Karpas-422 (cell line): ENCODE measurements at places on chromosomes 12 and 14. TPM values are rescaled to one million over a fixed set of nuclear protein-coding genes. Genes with fewer than 3 reads are reported as not detected.

The GPRC5D gene
- total RNA-seq: not detected in 2 replicates

The OAS3 gene
- 6.3 and 7.9 TPM in 2 replicates for total RNA-seq

The POLE2 gene
- total RNA-seq: 21.0 and 51.0 TPM in 2 replicates

The ADCY6 gene
- not detected in 2 replicates for total RNA-seq

The OASL gene
- total RNA-seq: 0.69 and 1.4 TPM in 2 replicates

The RBM23 gene
- total RNA-seq: 67.7 and 79.1 TPM in 2 replicates

The COL2A1 gene
- total RNA-seq: not detected in 2 replicates

DNA sequence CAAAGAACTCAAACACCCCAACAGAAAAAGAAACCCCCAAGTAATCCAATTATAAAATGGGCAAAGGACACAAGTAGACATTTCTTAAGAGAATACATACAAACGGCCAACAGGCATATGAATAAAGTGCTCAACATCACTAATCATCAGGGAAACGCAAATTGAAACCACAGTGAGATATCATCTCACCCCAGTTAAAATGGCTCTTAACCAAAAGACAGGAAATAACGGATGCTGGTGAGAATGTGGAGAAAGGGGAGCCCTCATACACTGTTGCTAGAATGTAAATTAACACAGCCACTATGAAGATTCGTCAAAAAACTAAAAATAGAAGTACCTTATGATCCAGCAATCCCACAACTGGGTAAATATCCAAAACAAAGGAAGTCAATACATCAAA, 52.4 kb downstream of the CLMN start:
- DNase-seq: peak; percentile 81
- peak overlapping the region; percentile 56; the same call in 1 of the 2 replicates for H3K4me3 ChIP-seq
- H3K4me1 ChIP-seq: peaks cover 99% of the 10 kb centered on the region
- H3K36me3 ChIP-seq: no peaks in the 10 kb centered on the region
- H3K27me3 ChIP-seq: no peaks in the 10 kb centered on the region

GRCh38 chr12:76383988-76384387, 35.8 kb upstream of the BBS10 start:
- no peak overlapping the region for H3K4me3 ChIP-seq
- H3K36me3 ChIP-seq: peaks cover 44% of the 10 kb centered on the region
- H3K27me3 ChIP-seq: no peaks in the 10 kb centered on the region
- no peak for DNase-seq
- H3K27ac ChIP-seq: no peak overlapping the region
- H3K4me1 ChIP-seq: no peaks in the 10 kb centered on the region

DNA sequence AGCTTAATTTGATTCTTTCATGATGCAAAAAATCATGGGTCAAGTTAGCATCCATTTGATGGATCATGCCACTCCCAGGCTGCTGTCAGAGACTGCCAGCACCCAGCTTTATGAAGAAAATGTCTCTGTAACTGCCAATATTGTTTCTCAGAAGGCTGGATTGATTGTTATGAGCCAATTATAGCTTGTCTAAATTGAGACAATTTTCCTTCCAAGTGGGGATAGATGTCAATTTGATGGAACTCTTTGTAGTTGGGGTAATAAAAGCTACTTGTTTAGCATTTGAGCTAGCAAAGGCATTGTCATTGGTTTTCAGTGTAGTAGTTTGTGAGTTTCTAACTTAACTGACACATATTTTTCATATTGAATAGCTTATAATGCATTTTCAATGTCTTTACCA, 82.1 kb upstream of the DACT1 start:
- H3K4me3 ChIP-seq: no peak overlapping the region
- H3K27me3 ChIP-seq: no peaks in the 10 kb centered on the region
- H3K4me1 ChIP-seq: no peaks in the 10 kb centered on the region
- no peaks in the 10 kb centered on the region for H3K36me3 ChIP-seq
- no peak overlapping the region for H3K27ac ChIP-seq
- DNase-seq: no peak

GRCh38 chr12:94416613-94417012, 43.1 kb downstream of the CEP83 start:
- H3K4me3 ChIP-seq: no peak overlapping the region
- peaks cover 3% of the 10 kb centered on the region; the same call in 1 of the 2 replicates for H3K36me3 ChIP-seq
- peaks cover 22% of the 10 kb centered on the region for H3K4me1 ChIP-seq
- peak overlapping the region; percentile 24; the same call in 1 of the 2 replicates for H3K27ac ChIP-seq
- no peak for DNase-seq
- H3K27me3 ChIP-seq: no peaks in the 10 kb centered on the region

DNA sequence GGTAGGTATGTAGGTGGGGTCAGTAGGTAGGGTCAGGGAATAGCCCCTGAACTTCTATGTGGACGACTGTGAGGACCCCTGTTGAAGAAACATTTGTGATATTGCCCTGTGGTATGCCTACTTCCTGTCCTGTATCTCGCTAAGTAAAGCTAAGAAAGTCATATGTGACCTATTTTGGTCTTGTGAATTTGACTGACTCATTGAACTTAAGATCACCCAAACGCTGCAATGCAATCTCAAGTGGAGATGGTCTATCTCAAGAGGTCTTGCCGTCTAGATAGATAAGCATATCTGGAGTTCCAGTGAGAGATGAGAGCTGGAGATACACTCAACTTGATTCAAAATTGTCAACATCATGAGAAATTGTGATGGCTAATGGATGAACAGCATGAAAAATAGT, 73.8 kb downstream of the TRAFD1 start:
- no peak overlapping the region for H3K27ac ChIP-seq
- peaks cover 22% of the 10 kb centered on the region for H3K36me3 ChIP-seq
- H3K4me3 ChIP-seq: no peak overlapping the region
- no peaks in the 10 kb centered on the region for H3K27me3 ChIP-seq
- no peak for DNase-seq
- H3K4me1 ChIP-seq: no peaks in the 10 kb centered on the region

GRCh38 chr14:100424504-100425428, 101.6 kb downstream of the SLC25A47 start:
- no peak overlapping the region for H3K27ac ChIP-seq
- no peak overlapping the region for H3K4me3 ChIP-seq
- H3K36me3 ChIP-seq: no peaks in the 10 kb centered on the region
- H3K27me3 ChIP-seq: no peaks in the 10 kb centered on the region

GRCh38 chr12:60123557-60123956, 527.7 kb downstream of the SLC16A7 start:
- DNase-seq: no peak
- no peak overlapping the region for H3K4me3 ChIP-seq
- no peak overlapping the region for H3K27ac ChIP-seq
- H3K36me3 ChIP-seq: no peaks in the 10 kb centered on the region
- peaks cover 12% of the 10 kb centered on the region for H3K4me1 ChIP-seq
- H3K27me3 ChIP-seq: no peaks in the 10 kb centered on the region

DNA sequence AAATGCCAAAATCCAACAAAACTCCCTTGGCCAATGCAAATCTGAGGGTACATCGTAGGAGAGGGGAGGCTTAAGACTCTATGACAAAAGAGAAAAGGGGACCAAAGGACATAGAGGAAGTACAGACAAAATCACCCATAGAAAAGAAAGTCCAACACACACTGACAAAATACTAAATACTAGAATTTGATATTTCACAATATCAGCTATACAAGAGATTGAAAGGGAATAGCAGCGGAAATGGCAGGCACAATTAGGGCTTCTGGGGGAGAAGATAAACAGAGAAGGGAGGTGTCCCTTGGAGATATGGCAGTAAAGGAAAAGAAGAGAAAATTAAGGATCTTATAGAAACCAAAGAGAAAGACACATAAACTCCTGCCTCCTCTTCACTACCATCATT, 29.0 kb downstream of the ATP2B1 start:
- no peak overlapping the region for H3K27ac ChIP-seq
- H3K27me3 ChIP-seq: no peaks in the 10 kb centered on the region

- no peak overlapping the region for H3K4me3 ChIP-seq
- DNase-seq: no peak
- no peak overlapping the region for H3K27ac ChIP-seq
- H3K27me3 ChIP-seq: no peaks in the 10 kb centered on the region
These were observed 31.9 kb downstream of the RBM19 start for GRCh38 chr12:113934060-113934814.

DNA sequence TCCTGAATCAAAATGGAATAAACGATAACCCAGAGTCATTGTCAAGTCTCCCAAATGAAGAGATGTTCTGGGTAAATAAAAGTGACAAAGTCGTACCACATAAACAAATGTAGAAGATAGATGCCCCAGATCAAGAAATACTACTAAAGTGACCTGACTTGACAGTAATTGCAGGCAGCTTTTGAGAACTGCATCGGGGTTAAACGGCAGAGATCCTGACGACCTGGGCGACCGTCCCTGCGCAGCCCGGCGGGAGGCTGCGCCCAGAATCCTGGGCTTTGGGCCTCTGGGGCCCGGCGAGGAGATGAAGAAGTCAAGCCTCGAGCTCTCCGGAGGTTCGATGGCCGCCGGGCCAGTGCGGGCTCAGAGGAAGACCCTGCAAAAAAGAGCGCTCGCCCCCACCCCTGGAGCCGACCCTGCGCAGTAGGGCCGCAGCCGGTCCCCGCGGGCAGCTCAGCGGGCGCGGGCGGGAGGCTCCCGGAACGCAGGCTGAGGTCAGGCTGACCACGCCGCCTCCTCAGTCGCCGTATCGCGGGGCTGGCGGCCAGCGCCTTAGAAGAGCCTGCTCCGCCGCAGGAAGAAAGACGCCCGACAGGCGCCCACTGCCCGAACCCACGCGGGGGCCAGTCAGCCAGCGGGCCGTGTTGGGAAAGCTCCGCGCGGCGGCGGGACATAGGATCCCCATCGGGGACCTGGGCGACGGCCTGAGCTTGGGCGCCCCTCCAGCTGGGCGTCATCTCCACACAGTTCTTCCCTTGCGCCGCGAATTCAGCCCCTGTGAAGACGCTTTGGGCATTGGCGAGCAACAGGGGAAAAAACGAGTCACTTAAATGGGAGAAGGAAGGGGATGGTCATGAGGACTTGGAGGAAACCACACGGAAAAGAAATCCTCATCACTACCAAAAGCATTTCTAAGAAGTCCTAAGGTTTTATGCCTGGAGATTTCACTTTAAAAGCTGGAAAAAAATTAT, 16.0 kb downstream of the NKX2-1 start:
- H3K36me3 ChIP-seq: no peaks in the 10 kb centered on the region
- H3K4me1 ChIP-seq: no peaks in the 10 kb centered on the region
- H3K4me3 ChIP-seq: no peak overlapping the region
- H3K27ac ChIP-seq: no peak overlapping the region

DNA sequence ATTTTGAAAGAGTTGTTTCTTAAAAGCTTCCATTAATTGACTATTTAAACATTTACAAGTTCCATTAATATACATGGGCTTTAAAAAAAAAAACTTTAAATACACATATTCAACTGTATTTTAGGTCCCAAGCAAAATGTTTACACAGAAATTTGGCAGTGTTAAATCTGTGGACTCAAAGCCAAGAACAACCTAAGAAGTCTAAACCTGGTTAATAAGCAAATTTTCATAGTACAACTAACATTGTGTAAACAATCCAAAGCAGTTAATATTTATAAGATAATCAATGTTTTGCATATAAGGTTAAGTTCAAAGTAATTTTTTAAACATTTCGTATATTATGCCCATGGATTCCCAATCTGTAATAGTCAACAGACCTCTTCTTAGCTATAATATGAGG, 77.0 kb downstream of the EPS8 start:
- DNase-seq: no peak
- H3K27ac ChIP-seq: no peak overlapping the region
- no peaks in the 10 kb centered on the region for H3K36me3 ChIP-seq
- no peak overlapping the region for H3K4me3 ChIP-seq

DNA sequence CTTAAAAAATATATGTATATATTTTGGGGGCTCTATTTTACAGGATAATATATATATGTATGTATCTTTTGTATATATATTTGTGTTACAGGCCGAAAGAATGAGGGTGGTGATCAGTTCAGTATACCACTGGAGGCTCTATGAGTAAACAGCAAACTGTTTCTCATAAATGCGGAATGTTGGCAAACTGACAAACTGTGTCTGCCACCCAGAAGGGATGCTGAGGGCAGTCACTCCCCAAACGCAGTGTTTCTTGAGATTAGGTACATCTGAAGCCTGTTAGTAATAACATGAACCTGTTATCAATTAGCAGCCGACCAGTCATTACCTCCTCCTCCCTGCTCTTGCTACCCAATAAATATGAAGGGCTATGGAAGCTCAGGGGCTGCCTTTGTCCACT, 20.8 kb downstream of the TNFAIP2 start:
- H3K27me3 ChIP-seq: no peaks in the 10 kb centered on the region
- no peak overlapping the region for H3K27ac ChIP-seq
- H3K4me3 ChIP-seq: no peak overlapping the region
- no peak for DNase-seq
- H3K4me1 ChIP-seq: peaks cover 23% of the 10 kb centered on the region

DNA sequence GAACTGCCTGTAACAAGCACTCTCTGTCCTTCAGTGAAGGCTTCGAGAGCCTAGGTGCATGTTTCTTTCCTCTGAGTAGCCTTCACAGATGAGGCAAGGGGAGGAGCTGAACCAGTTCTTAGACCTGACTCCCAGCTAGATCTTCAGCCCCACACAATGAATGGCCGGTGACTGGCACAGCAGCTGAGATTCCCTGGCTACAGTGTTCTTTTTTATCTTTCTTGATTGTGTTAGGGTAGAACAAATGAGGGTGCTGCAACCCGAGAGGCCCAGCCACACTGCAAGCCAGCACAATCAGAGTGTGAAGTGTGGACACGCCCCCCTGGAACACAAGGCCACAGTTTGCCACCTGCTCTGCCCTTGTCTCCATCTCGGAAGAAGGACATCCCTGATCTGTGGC, 19.1 kb upstream of the COL2A1 start:
- no peak overlapping the region for H3K4me3 ChIP-seq
- no peak for DNase-seq
- no peaks in the 10 kb centered on the region for H3K36me3 ChIP-seq
- H3K27me3 ChIP-seq: no peaks in the 10 kb centered on the region
- H3K27ac ChIP-seq: no peak overlapping the region

DNA sequence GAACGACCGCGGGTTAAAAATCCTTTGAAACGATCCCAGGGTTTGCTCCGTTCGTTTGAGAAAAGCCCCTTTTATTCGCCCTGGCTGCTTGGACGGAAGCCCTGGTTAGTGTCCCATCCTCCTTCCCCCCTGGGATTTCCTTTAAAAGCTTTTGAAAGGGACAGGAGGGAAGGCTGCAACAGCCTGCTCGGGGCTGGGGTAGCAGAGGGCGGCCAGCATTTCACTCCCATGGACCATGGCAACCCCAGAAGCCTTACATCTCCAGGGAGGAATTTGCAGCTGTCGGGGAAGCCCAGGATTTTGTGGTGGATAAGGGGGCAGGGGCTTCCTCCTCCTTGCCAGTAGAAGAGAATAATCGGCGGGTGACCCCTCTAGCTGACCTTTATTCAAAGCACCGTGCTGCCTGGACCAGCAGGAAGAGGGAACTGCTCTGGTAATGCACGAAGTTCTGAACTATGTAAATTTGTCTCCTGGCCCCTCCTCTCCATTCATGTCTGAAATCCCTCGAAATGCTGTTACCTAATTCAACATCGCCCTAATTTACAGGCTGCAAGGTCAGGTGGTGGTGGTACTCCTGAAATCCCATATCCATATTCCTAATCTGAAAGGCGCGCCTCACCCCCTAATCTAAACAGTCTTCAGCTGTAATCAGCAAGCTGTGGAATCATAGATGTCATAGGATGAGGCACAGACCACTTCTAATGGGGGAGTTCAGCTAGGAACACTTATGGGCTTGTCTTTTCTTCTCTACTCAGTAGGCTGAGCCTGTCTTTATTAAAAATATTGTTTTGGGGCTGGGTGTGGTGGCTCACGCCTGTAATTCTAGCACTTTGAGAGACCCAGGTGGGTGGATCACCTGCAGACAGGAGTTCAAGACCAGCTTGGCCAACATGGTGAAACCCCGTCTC, 1.0 kb upstream of the CLIP1 start:
- no peaks in the 10 kb centered on the region for H3K27me3 ChIP-seq
- DNase-seq: peak; percentile 73
- H3K36me3 ChIP-seq: no peaks in the 10 kb centered on the region
- peak overlapping the region; percentile 49 for H3K4me3 ChIP-seq
- H3K27ac ChIP-seq: no peak overlapping the region
